Glutamatergic neuron (in vitro differentiated cells): ENCODE measurements at places on chromosomes 3 and 15. TPM values are rescaled to one million over a fixed set of nuclear protein-coding genes. Genes with fewer than 3 reads are reported as not detected.

GRCh38 chr15:94236608-94237007 is 5.2 kb downstream of the MCTP2 start:
- DNase-seq: no peak

DNA sequence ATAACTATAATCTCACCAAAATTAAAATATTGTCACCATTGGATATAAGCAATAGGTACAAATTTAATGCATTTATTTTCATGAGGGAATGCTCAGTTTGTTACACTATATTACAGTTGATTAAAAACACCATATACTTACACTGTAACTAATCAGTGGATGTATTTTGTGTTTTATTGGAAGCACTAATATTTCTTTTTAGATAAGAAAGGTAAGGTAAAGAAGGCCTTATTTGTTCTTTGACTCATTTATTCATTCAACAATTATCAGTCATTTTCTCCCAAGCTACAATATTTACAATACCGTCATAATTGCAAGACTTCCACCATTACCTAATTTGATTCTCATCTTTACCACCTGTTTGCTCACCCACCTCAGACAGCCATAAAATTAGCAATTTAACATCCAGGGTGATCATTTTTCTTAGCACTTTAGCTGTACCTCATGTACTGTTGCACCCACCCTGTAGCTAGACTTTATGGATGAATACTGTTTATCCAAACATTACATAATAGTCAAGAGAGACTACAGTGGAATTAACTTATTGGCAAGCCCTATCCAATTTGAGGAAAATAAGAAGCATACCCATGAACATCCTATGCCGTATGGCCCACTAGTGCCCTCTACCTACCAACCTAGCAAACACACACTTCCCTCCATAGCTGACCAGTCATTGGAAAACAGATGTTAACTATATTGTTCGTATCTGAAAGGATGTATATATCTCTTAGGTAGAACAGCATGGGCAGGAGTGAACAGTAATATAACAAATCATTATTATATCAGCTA is 229.6 kb downstream of the BBX start:
- no peak for DNase-seq

GRCh38 chr15:60179786-60180391 is 175.8 kb downstream of the FOXB1 start:
- DNase-seq: no peak

DNA sequence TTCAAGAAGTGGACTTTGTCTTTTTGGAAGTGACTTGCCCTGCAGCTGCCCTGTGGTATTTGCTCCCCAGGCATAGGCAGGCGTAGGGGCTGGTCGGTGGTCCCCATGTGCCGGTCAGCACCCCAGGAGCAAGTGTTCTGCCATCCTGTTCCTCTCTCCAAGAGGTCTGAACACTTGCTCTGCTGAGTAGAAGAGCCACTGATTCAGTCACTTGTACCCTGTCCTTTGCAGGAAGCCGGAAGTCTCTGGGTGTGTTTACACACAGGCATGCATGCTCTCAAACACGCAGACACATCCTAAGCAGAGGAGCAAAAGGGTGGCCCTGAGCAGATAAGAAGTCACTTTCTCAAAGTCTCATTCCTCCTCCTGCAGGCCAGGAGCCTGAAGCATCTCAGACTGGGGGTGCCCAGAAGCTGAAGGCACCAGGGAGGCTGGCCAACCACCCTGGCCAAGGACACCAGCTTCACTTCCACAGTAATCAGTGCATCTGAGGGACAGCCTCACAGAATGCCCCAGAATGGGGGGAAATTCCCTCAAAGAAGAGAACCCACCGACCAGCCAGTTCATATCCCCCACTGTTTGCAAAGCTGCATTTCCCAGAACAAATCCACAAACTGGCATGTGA is 88.7 kb upstream of the POMGNT2 start:
- no peak for DNase-seq

- DNase-seq: no peak
Observed at GRCh38 chr15:68386587-68387288, 45.2 kb downstream of the ITGA11 start.

DNA sequence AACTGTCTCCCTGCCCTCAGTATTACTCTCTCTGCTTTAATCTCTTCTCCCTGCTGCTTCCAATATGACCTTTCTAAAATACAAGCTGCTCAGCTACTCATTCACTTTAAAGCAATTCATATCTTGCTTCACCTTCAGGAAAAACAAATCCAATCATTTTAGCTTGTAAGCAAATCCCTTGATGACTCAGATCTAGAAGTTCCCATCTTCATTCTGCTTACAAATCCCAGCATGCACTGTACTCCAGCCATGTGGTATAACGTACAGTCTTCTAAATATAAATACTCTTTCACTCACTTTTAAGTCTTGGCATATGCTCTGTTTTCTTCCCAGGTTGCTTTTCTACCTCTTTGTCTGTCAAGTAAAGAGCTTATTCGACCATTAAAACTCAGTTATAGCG is 1009.1 kb upstream of the SEMA6D start:
- no peak for DNase-seq

DNA sequence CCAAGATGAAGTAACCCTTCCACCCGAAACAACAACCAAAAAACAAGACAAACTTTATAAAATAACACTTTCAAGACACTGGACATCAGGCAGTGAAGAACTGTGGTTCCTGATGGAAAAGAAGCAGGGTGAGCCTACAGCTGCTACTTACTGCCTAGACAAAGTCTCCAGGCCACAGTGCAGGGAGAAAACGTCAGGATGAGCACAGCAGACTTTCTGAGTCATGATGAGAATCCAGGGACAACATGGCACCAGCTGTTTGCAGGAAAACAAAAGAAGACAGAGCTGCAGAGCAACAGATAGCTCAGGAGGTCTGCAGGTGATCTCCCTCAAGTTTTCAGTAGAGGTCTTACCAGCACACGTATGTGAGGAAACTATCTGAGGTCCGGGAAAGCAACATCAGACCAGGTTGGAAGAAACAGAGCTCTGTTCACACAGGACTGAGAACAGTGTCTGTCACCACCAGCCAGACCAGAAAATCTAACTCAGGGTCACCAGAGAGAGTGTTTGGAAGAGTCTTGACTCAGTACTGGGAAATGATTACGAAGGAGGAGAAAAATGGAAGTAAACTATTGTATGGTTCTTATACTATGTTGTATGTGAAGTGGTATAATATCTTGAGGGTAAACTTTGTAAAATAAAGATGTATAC is 108.9 kb downstream of the ANO10 start:
- DNase-seq: no peak

- no peak for DNase-seq
Observed at GRCh38 chr3:69116897-69117296, 5.5 kb downstream of the LMOD3 start.

GRCh38 chr3:11288021-11288491 is 15.9 kb downstream of the ATG7 start:
- DNase-seq: no peak

DNA sequence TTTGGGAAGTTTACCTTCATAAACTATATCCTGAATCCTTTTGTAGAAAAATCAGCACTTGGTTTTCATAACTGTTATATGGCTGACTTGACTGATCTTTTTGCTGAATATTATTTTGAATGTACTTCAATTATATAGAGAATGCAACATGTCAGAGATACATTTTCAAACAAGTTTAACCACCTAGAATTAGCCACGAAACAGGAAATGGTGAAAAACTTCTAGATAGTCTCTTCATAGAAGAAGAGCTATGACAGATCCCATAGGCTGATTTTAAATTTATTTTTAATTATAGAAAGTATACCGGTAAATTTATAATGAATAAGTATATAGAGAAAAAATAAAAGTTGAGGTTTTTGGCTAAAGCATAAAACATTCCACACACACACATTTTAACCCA is 436.8 kb upstream of the DPPA4 start:
- DNase-seq: no peak

ANKRD63 gene
- not detected for total RNA-seq

GPR160 gene
- not detected for total RNA-seq

GOLGA8J gene
- not detected for total RNA-seq

OR5K4 gene
- total RNA-seq: not detected
